ENCODE measurements at places on chromosomes 3 and 15. TPM values are rescaled to one million over a fixed set of nuclear protein-coding genes. Genes with fewer than 3 reads are reported as not detected.

Gene GALNT15
- total RNA-seq, result 44.7 TPM

Gene AADAC
- total RNA-seq, result not detected

Gene A4GNT
- not detected for total RNA-seq

Gene WDR49
- 3.0 TPM for total RNA-seq

Gene PLA2G4E
- total RNA-seq, result not detected

Gene P2RY1
- 3.1 TPM for total RNA-seq

Gene BCL2A1
- 7.8 TPM for total RNA-seq

Gene HYAL1
- total RNA-seq, result 9.3 TPM

DNA sequence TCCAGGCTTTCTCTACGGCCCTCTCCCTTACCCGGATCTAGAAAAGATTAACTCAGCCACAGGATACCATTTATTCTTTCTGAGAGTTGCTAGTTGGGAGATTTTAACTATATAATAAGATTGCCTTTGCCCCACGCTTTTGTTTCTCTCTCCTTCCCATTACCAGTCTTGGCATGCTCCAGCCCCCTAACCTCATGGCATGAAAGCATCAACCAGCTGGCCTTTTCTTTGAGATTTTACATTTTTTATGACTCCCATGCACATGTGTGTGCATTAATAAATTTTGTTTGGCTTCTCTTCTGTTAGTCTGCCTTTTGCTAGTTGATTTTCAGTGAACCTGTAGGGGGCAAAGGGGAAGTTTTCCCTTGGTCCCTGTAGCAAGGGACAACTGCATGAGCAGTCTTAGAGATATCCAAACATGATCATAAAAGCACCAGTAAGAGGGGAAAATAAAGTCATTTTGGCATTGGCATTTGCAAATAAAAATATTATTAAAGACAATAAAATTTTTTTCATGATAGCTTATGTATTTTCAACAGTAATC, 73.6 kb downstream of the OXSM start:
- H3K4me3 ChIP-seq, result no peak overlapping the region
- no peak overlapping the region for H3K27ac ChIP-seq
- no peaks in the 10 kb centered on the region for H3K4me1 ChIP-seq
- no peaks in the 10 kb centered on the region for H3K27me3 ChIP-seq
- H3K36me3 ChIP-seq, result no peaks in the 10 kb centered on the region
- DNase-seq, result no peak

DNA sequence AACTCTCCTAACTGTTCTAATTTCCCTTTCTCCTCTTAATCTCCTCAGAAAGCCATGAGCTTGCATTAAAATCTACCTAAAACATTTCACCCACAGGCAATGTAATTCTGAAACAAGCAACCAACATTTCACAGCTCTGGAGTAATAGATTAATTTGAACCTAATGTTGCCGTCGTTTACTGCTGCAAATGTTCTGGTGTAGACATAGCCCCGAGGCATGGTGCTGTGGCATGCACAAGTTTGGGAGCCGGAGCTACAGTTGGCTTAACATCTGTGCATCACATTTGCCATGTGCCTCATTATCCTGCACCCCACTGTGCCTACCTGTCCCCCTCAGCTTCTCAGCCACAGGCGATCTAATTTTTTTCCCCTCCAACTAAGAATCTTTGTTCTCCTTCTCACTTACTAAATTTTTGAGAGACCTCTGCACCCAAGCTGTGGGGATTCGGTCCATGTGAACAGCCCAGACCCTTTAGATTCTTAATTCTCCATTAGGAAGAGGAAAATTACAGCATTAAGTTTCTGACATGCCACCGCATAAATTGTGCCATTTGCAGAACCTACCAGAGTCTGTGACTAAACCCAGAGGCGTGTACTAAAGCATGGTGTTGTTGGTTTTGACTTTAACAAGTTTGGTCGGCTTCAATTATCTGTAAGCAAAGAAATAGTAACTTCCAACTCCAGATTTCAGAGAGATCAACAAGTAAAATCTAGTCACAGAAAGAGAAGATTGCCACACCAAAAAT, 419.2 kb downstream of the MECOM start:
- H3K27me3 ChIP-seq, result no peaks in the 10 kb centered on the region
- no peaks in the 10 kb centered on the region for H3K4me1 ChIP-seq
- no peaks in the 10 kb centered on the region for H3K36me3 ChIP-seq
- H3K27ac ChIP-seq, result no peak overlapping the region

DNA sequence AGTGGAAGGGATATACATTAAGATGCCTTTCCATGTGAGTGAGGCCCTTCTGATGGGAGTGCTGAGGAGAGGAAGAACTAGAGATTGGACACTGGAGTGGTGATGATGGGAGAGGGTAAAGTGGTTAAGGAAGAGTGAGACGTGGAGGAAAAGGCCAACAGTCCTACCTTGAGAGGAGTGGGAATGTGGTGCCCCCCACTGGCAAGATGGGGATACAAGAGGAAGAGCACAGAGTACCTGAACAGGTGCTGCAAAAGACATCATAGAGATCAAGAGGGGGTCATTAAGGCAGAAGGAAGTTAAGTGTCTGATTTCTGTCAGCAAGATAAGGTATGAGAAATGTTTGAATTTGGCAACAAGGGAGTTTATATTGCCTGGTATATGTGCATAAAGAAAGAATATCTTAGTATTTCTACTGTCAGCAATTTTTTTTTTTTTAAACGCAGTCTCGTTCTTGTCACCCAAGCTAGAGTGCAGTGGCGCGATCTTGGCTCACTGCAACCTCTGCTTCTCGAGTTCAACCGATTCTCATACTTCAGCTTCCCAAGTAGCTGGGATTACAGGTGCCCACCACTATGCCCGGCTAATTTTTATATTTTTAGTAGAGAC, 34.0 kb downstream of the ARIH2 start:
- H3K27me3 ChIP-seq, result no peaks in the 10 kb centered on the region
- no peaks in the 10 kb centered on the region for H3K4me1 ChIP-seq
- no peak overlapping the region for H3K4me3 ChIP-seq
- H3K36me3 ChIP-seq, result no peaks in the 10 kb centered on the region

DNA sequence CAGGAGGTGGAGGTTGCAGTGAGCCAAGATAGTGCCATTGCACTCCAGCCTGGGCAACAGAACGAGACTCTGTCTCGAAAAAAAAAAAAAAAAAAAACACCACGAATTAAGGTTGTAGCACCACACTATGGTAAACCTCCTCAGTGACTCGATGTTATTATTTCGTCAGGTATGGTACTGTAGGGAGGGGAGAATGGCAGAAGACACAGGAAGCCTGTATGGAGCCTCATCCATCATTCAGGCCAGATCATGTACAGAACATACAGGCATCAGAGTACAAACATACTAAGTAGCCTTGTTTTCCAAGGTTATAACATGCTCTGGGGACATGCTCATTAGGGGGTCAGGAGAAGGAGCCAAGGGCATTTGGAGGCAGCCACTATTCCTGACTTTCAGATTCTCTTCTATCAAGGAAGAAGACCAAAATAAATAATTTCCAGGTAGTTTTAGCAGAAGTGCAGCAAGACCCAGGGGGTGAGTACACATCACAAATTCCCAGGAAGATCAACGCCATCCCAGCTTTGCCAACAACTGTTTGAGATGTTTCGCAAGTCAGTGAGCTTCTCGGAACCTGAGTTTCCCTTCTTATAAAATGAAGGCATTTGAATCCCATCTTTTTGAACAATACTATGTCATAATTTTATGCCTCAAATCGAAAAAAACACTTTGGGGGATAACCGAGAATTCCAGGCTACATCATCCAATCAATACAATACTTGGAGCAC, 79.8 kb downstream of the FOXP1 start:
- H3K27me3 ChIP-seq, result no peaks in the 10 kb centered on the region
- DNase-seq, result no peak
- H3K4me1 ChIP-seq, result peaks cover under 1% of the 10 kb centered on the region
- H3K4me3 ChIP-seq, result no peak overlapping the region
- no peak overlapping the region for H3K27ac ChIP-seq

GRCh38 chr3:55721716-55722484, 234.8 kb upstream of the WNT5A start:
- no peaks in the 10 kb centered on the region for H3K27me3 ChIP-seq
- H3K27ac ChIP-seq, result no peak overlapping the region

DNA sequence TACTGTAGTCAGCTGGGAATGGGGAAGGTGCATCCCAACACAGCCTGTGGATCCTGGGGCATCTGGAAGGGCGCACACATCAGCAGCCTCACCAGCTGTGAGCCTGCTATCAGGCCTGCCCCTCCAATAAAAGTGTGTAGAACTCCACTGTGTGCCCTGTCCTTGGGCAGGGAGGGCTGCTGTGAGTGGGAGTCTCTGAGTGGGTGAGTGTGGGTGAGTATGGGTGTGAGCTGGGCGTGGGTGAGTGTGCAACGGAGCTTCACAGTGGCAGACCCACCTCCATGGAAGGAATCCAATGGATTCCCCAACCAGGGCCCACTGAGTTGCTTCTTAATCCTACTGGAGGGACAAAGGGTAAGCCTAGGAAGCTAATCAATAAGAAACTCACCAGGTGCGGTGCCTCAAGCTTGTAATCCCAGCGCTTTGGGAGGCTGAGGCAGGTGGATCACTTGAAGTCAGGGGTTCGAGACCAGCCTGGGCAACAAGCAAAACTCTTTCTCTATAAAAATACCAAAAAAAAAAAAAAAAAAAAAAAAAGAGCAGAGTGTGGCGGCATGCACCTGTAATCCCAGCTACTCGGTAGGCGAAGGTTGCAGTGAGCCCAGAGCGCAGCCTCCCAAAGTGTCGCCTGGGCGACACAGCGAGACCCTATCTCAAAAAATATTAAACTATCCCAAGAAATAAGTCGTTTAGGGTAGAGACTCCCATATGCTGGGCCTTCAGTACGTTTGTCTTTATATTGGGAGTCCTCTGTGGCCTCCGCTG, 555 bp upstream of the RCCD1 start:
- no peaks in the 10 kb centered on the region for H3K4me1 ChIP-seq
- H3K27ac ChIP-seq, result no peak overlapping the region
- no peak for DNase-seq
- H3K4me3 ChIP-seq, result no peak overlapping the region
- H3K36me3 ChIP-seq, result peaks cover 8% of the 10 kb centered on the region
- no peaks in the 10 kb centered on the region for H3K27me3 ChIP-seq

- H3K27me3 ChIP-seq, result no peaks in the 10 kb centered on the region
- DNase-seq, result no peak
- no peaks in the 10 kb centered on the region for H3K36me3 ChIP-seq
- no peak overlapping the region for H3K4me3 ChIP-seq
- H3K27ac ChIP-seq, result no peak overlapping the region
These were observed 101.6 kb downstream of the MAGI1 start for GRCh38 chr3:65936908-65937638.

- no peak for DNase-seq
- H3K4me3 ChIP-seq, result no peak overlapping the region
- no peaks in the 10 kb centered on the region for H3K36me3 ChIP-seq
These were observed 53.8 kb downstream of the GASK1A start for GRCh38 chr3:43032646-43033628.

GRCh38 chr3:102069211-102069662, 219.9 kb downstream of the NFKBIZ start:
- H3K27me3 ChIP-seq, result no peaks in the 10 kb centered on the region
- H3K4me3 ChIP-seq, result no peak overlapping the region
- peaks cover 2% of the 10 kb centered on the region for H3K4me1 ChIP-seq
- H3K27ac ChIP-seq, result no peak overlapping the region

DNA sequence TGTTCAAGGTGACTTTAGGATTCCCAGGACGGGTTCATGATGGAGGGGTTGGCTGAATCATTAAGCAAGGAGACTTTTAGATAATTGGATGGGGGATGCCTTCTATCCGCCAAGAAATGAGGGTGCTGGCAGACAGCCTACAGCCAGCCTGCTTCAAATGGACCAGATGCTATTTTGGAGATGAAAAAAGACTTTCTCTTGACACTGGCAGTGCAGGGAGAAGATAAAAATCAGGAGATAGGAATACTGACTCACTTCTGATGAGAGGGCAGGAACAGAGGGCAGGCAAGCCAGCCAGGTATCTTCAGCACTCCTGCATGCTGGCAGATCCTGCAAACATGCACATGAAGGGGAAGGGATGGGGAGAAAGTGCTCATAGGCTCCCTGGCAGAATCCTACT, 7.7 kb upstream of the SYN2 start:
- no peaks in the 10 kb centered on the region for H3K4me1 ChIP-seq
- H3K36me3 ChIP-seq, result no peaks in the 10 kb centered on the region
- no peaks in the 10 kb centered on the region for H3K27me3 ChIP-seq
- H3K27ac ChIP-seq, result no peak overlapping the region

DNA sequence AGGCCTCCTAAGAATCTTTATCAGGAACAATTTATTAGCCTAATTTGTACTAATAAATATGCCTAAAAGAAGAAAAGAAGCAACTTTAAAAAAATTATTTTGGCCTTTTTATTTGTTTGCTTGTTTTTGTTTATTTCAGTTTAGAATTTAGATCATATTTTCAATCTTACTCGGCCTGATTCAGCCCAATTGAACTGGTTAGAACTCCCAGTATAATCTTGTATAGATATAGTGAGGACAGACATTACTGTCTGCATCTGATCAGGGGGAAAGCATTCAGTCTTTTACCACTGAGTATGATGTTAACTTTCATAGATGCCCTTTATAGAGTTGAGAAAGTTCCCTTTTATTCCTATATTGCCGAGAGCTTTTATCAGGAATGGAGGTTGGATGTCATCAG, 56.0 kb upstream of the CSTA start:
- no peaks in the 10 kb centered on the region for H3K27me3 ChIP-seq
- no peaks in the 10 kb centered on the region for H3K4me1 ChIP-seq
- no peak overlapping the region for H3K4me3 ChIP-seq

DNA sequence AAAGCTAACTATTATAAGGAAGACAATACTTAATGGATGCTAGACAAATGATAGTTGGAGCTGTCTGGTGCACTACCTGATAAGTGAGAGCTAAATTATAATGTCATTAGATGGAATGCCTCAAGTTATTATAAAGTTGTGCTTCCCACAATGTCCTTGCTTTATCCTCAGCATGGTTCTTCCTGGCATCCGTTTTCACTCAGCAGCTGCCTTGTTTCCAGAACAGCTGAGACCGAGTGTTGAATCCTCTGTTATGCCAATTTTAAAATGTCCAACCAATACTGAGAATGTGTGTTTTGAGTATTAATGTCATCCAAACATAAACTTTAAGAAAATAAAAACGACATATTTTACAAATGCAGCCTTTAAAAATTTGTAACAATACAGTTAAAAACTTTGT, 286.7 kb upstream of the SOX2 start:
- DNase-seq, result no peak
- no peaks in the 10 kb centered on the region for H3K27me3 ChIP-seq
- H3K36me3 ChIP-seq, result no peaks in the 10 kb centered on the region
- H3K4me1 ChIP-seq, result no peaks in the 10 kb centered on the region

DNA sequence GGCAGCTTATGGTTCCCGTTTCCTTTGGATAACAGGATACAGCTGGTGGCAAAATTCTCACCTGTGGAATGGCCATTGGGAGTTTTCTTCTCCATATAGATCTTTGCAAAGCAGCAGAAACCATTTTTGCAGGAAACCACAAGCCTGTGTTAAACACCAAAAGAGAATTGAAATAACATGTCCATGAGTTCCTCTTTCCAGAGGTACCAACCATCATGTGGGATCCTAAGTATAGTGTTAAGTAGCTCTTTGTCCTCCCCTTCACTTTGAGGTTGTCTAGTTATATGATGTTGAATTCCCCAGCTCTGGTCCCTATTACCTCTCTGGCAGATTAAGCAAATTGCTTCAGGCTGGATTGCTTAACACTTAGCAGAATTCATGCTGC, 94.9 kb downstream of the AKAP13 start:
- H3K27me3 ChIP-seq, result no peaks in the 10 kb centered on the region
- H3K4me3 ChIP-seq, result no peak overlapping the region
- H3K36me3 ChIP-seq, result no peaks in the 10 kb centered on the region
- no peak overlapping the region for H3K27ac ChIP-seq

All from aorta (tissue), 5 donors.